Hematopoietic multipotent progenitor cell treated with erythropoietin and hydrocortisone succinate and interleukin-3 and kit ligand, for 8 days (in vitro differentiated cells): ENCODE measurements at places on chromosomes 1 and 21.

GRCh38 chr1:64861611-64862010 is 104.7 kb downstream of the JAK1 start:
- no peak for DNase-seq

- DNase-seq, result no peak
Observed at GRCh38 chr1:87318056-87318650, 10.5 kb upstream of the LMO4 start.

DNA sequence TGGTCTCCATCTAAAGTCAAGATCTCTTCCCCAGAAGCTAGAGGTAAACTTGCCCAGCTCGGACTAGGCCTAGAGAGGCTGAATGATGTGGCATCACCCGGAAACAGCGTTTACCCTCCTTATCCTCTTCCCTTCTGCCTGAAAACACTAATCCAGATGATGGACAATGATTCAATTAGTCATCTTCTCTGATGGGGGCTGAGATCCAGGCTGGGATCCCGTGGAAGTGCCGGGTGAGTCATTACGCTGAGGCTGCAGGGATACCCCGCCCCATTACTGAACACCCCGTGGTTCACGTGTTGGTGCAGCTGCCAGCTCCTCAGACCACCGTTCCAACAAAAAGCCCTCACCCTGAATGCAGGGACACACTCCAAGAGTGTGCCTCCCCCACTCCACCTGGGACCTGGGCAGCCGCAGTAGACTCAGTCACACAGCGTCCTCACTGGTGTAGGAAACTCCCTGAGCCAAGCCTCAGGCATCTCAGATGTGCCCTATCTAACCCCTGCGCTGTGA is 2.0 kb downstream of the S100A6 start:
- DNase-seq, result peak; percentile 73

- DNase-seq, result peak; percentile 24
Observed at GRCh38 chr1:166944186-166944967, 31.0 kb downstream of the ILDR2 start.

DNA sequence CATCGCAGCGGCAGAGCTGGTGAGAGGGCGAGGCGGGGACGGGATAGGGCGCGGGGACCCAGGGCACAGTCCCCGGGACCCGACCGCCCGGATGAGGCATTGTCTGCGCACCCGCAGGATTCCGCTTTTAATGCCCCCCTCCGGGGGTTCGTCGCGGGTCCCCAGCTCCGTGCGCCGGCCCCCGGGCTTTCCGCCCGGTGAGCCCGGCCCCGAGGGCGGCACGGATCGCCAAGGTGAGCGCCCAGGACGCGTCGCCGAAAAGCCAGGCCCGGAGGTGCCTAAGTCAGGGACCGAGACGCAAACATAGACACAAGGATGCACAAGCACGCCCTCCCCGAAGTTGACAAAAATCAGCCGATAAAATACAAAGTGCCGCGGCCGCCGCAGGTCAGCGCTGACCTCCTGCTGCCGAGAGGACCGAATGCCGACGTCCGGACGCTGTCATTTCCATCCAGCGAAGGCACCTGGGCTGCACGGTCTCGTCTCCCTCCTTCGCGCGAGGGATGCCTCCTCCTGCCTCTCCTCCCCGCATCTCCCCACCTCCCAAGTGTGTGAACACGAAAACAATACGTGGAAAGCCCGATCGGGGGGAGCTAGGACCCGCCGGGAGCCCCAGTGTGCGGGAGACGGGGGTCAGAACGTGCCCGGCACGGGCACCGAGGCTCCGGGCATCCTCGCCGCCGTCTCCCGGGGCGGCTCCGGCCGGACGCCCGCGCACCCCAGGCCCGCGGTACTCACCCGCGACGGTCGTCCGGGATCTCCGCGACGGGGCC is 101.1 kb upstream of the SOD1 start:
- DNase-seq, result no peak

- no peak for DNase-seq
Observed at GRCh38 chr1:210607361-210607760, 278.7 kb downstream of the HHAT start.

DNA sequence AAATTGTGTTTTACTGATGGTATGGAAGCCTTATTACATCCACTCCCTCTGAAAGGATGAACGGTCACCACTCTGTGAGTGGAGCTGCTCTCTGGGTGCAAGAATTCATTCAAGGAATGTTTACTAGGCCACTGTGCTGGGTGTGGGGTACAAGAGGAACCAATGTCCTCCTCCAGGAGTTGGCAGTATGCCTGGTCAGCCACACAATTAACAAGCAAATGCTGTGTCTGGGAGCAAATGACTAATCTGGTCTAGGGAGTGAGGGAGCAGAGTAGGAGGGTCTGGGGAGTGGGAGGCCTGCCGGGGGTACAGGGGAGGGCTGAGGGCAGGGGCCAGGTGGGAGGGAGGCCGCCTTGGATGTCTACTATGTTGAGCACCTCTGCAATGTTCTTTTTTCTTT is 27.2 kb upstream of the TDRD10 start:
- DNase-seq, result peak; percentile 53

DNA sequence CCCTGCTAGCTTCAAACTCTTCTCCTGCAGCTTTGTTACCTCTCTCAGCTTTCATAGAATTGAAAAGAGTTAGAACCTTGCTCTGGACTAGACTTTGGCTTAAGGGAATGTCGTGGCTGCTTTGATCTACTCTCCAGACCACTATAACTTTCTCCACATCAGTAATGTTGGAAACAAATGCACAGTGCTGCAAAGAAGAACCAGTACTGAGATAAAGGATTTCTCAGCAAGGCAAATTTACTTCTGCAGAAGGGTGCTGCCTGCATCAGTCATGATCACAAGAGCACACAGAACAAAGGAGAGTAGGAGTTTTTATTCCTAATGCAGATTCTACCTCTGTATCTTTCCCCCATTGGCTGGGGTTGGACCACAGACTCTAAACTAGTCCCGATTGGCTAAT is 621.6 kb upstream of the CHRM3 start:
- DNase-seq, result no peak

- no peak for DNase-seq
Observed at GRCh38 chr21:35119501-35120047, 70.5 kb upstream of the RUNX1 start.

DNA sequence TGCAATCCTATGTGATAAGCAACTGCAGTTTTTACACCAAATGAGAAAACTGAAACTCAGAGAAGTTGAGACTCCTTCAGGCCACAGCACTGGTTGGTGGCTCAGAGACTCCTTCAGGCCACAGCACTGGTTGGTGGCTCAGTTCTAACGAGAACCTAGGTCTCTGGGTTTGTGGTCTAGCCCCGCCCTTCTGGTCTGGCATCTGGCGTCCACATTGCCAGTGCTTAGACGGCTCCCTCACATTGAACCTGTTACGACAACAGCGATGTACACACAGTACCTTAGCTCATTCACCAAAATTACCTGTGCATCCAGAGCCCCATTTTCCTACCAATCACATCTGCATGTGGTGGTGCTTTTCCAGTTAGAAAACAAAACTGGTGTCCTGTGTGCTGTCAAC is 66.1 kb downstream of the NID1 start:
- peak; percentile 32 for DNase-seq

GRCh38 chr21:41812679-41813078 is 45.8 kb upstream of the RIPK4 start:
- no peak for DNase-seq

- DNase-seq, result no peak
Observed at GRCh38 chr1:57272601-57273000, 151.3 kb downstream of the DAB1 start.

DNA sequence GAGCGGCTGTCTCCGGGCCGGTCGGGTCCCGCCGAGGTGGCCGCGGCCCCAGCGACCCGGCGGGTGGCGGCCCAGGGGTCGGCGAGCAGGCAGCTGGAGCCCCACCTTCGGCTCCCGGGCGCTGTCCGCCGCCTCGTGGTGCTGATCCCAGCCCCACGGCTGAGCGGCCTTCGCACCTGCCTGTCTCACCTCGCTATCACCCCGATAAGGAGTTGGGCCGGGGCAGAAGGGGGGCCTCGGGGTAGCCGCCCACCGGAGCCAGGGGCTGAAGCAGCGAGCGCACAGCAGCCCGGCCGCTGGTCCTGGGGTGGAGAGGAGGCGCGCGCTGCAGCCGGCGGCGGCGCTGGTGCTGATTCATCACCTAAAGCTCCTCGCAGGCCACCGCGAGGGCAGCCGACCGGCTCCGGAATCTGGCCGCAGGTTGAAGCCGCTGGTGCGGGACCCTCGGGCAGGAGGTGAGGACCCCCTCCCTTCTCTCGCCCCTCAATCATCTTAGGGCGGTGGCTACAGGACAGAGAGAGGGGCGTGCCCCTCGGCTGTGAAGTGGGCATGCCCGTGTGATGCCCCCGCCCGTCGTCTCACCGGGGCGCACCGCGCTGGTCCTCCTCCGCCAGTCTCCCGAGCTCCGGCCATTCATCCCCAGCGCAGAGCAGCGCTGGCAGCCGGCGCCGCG is 575 bp downstream of the TRIM67 start:
- DNase-seq, result peak; percentile 38

GRCh38 chr21:38476385-38476784 is 21.9 kb downstream of the ERG start:
- peak; percentile 96 for DNase-seq

GRCh38 chr21:38766987-38767722 is 38.6 kb upstream of the ETS2 start:
- peak; percentile 69 for DNase-seq

DNA sequence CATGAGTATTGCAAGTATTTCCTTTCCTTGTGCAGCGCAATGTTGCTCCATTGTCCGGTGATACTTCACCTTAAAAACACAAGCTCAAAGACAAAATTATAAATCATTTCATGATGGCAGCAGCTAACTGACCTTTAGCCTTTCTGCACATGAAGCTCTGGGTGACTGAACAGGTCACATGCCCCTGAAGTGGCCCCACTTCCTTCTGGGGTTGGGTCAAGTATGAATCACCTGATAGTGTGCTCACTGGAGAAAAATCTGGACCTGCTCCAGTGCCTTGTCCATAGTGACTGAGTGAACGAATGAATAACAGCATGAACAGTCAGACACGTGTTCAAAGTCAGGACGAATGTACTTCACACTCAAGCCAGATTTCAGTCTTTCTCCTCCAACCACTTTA is 658.9 kb downstream of the NPHP4 start:
- no peak for DNase-seq

DNA sequence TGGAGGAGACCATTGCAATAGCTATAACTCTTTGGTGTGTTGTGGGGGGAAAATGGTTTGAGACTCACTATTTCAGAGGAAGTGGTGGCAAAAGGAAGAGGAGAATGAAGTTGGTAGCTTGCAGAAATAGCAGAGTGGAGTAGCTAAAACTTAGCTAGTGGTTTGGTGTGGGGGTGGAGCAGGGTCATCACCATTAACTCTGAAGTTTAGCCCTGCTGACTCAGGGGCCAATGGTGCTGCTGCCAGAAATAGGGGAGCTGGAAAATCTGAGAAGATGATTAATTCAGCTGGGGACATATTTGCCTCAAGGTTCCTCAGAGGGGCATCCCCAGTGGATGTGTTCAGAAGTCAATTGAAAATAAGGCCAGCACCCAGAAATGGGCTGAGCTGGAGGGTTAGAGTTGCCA is 65.4 kb downstream of the RUNX1 start:
- peak; percentile 17 for DNase-seq

DNA sequence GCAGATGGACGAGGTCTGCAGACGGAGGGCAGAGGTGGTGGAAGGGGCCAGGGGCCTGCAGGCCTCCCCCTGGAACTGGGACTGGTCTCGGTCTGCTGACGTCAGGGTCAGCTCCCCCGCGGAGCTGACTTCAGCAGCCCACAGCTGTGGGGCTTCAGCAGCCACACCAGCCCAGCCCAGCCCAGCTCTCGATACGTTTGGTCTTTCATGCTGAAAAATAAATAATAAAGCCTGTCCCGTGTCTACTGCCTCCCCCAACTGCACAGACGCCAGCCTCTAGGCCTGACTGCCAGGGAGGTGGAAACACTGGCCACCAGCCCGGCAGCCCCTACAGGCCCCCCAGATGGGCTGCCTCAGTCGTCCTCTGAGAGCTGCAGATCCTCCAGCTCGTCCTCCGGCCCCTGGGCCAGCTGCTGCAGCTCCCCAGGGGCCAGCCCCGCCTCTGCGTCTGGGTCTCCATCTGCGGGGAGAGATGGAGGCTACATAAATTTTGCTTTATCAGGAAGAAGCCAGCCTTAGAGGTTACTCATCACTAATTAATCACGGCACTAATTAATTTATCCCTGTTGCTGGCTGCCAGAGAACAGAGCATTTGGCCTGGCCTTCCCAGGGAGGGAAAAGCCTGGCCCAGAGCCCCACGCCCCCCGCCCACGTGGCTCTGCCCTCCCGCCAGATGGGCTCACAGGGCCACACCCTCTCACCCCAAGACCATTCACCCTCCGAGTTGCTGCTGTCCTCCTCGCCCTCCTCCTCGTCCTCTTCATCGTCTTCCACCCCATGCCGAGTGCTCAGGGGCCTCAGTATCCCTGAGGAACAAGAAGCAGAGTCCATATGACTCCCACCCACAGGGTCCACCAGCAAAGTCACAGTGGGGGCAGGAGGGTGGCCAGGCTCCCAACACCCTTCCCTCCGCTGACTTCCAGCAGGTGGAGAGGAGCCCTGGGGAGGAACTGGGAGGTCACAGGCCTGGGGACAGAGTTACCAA is 14.4 kb downstream of the NOC2L start:
- DNase-seq, result no peak

DNA sequence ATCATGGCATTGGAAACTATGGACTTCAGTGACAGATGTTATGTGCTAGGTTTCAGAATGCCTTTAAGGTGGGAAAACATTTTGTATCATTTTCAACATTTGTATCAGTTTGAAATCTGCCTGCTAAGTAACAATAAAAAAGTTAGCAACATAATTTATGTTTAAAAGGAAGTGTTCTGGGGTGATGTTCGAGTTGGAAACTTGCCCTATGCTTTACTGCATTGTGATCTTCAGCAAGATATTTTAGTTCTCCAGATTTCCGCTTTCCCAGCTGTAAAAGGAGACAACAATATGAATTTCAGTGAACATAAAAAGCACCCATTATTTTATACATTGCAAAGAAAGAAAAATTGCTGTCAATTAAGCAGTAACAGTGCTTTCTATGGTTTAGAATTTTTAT is 187.4 kb downstream of the DISC1 start:
- no peak for DNase-seq

DNA sequence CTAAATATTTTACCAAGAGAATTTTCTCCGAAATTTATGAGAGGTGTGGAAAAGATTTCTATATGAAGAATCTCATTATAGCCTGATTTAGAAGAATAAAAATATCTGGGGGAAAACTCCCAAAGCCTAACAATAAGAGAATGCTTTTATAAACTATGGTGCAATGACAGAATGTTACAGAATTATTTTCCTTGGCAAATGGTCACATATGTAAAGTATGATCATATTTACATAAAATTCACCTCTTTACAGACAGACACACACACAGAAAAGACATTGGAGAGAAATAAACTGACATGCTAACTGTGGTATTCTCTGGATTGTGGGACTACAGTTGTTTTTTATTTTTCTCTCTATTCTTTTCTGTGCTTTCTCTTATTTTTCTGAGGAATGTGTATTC is 226.3 kb upstream of the USP24 start:
- DNase-seq, result no peak

- DNase-seq, result no peak
Observed at GRCh38 chr1:102262994-102263393, 266.3 kb upstream of the OLFM3 start.

DNA sequence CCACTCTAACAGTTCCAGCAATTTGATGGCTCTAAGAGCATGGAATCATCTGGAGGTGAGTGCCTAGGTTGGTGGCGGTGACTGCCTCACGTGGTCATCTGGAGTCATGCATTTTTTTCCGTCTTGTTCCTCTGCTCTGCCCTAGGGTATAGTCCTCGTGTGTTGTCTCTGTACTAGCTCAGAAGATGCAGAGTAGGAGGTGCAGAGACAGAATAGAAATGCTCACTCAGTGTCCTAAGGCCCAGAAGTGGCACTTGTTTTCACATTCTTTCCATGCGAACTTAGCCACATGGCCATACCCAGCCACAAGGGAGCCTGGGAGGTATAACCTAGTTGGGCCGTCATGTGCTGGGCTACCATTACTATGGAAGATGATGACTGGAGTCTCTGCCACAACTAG is 30.3 kb downstream of the DYRK1A start:
- DNase-seq, result no peak
